CD4-positive, alpha-beta T cell treated with Interferon alpha-2 for 1 hour (primary cell): ENCODE measurements at places on chromosomes 2 and 18.

DNA sequence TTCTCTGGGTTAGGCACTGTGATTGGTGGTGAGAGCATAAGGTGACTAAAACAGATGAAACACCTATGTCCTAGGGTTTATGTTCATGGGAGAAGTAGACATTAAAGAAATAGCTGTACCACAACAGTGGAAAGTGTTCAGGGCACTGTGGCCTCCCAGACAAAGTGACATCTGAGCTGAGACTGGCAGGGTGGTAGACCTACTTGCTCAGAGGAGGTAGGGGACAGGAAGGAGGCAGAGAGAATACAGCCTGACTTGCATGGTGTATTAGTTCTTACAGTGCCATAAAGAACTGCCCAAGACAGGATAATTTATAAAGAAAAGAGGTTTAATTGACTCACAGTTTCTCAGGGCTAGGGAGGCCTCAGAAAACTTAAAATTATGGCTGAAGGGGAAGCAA, 82.6 kb downstream of the MAPRE2 start:
- DNase-seq, result no peak

- DNase-seq, result no peak
Observed at GRCh38 chr18:70329071-70329470, 40.2 kb downstream of the SOCS6 start.

- DNase-seq, result peak; percentile 26
Observed at GRCh38 chr2:68282811-68283418, 30.6 kb upstream of the PPP3R1 start.

GRCh38 chr2:9093324-9093723, 89.8 kb upstream of the MBOAT2 start:
- no peak for DNase-seq
